ENCODE measurements at places on chromosomes 2 and 18. TPM values are rescaled to one million over a fixed set of nuclear protein-coding genes. Genes with fewer than 3 reads are reported as not detected.

Gene MC5R
- total RNA-seq, result not detected

Gene TNFAIP6
- 23.5 TPM for total RNA-seq

Gene POTEJ
- total RNA-seq, result not detected

Gene NCKAP1
- total RNA-seq, result 143 TPM

Gene STK16
- total RNA-seq, result 26.4 TPM

Gene LYG1
- total RNA-seq, result 0.20 TPM

Gene UGT1A9
- not detected for total RNA-seq

Gene ESPNL
- 0.39 TPM for total RNA-seq

Gene CRYGC
- total RNA-seq, result not detected

Gene MATN3
- 0.73 TPM for total RNA-seq

Gene MROH2A
- not detected for total RNA-seq

Gene TYMS
- total RNA-seq, result 20.9 TPM

Gene ZNF638
- total RNA-seq, result 111 TPM

Gene TEKT4
- not detected for total RNA-seq
